ENCODE measurements at places on chromosomes 6 and 20.

DNA sequence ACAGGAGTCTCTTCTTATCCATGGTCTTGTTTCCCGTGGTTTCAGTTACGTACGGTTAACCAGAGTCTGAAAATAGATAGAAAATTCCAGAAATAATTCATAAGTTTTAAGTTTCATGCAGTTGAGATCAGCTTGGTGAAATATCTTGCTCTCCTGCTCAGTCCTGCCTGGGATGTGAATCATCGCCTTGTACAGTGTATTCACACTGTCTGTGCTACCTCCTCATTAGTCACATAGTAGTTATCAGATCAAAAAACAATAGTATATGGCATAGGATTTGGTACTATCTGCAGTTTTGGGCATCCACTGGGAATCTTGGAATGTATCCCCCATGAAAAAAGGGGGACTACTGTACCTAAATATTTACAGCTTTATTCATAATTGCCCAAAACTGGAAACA, 22.7 kb upstream of the MOCS1 start:
- no peak for DNase-seq

DNA sequence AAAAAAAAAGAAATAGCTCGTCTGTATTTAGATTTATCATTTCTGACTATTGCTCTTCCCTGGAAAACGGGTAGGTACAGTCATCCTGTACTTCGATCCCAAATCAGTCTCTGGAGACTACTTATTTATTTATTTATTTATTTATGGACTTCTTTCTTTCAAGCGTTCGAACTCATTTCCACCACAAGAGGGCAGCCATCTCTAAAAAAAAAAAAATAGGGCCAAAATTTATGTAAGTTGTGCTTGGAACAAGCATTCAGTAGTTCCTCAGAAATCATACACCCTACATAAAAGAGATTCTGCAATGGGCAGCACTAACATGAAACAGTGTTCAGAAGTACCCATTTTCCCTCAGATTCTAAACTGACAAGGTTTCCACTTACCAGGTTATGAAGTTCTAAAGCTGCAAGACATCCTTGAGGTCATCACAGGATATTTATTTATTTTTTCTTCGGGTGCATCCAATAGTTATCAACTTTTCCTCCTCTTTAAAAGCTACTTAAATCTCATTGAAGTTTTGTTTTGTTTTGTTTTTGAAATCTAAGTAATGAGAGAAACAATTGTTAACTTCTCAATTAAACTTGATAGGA, 1.9 kb upstream of the BMP2 start:
- no peak for DNase-seq

GRCh38 chr6:43405354-43405753, 22.0 kb upstream of the ABCC10 start:
- DNase-seq, result no peak

- no peak for DNase-seq
Observed at GRCh38 chr6:44115866-44116265, 11.4 kb downstream of the MRPL14 start.

GRCh38 chr6:169140986-169141495, 112.6 kb downstream of the THBS2 start:
- no peak for DNase-seq

DNA sequence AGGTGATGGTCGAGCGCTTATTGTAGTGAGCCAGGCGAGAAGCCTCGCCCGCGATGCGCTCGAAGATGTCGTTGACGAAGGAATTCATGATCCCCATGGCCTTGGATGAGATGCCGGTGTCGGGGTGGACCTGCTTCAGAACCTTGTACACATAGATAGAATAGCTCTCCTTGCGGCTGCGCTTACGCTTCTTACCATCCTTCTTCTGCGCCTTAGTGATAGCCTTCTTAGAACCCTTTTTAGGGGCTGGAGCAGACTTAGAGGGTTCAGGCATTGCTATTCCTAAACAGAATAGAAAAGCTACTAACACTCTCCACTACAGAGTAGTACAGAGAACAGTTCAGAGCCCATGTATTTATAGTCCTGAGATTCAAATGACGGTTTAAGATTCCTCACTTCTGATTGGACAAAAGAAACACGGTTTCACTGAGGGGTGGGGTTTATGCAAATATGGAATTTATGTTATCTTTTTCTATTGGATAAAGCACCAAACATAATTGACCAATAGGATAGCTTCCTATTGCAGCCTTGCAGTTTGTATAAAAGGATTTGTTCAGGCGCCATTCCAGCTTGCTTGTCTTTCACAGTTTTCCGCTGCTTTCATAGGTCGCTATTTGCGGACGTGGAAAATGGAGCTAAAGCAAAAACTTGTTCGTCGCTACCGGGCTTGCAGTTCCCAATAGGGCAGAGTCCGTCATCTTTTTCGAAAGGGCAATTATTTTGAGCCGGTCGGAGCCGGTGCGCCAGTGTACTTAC, 43.7 kb upstream of the HFE start:
- DNase-seq, result no peak

DNA sequence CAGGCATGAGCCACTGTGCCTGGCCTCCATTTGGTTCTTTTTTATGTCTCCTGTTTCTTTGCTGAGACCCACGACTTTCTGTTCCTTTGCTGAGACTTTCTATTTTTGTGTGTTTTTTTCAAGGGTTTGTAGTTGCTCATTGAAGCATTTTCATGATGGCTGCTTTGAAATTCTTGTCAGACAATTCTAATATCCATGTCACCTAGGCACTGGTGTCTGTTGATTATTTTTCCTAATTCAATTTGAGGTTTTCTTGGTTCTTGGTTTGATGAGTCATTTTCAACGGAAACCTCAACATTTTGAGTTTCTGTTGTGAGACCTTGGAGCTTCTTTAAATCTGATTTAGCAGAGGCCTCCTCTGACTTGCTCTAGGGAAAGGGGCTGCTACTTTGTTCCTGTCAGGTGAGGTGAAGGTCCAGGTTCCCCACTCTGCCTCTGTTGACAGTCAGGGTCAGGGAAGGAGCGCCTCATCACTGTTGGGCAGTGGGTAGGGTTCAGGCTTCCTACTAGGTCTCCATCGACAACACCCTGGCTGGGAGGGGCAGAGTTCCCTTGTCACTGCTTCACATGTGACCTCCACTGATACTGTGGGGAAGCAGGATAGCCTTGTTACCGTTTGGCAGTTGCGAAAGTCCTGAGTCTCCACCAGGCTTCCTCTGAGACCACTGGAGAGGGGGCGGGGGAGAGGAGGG, 67.2 kb upstream of the RNF24 start:
- no peak for DNase-seq

DNA sequence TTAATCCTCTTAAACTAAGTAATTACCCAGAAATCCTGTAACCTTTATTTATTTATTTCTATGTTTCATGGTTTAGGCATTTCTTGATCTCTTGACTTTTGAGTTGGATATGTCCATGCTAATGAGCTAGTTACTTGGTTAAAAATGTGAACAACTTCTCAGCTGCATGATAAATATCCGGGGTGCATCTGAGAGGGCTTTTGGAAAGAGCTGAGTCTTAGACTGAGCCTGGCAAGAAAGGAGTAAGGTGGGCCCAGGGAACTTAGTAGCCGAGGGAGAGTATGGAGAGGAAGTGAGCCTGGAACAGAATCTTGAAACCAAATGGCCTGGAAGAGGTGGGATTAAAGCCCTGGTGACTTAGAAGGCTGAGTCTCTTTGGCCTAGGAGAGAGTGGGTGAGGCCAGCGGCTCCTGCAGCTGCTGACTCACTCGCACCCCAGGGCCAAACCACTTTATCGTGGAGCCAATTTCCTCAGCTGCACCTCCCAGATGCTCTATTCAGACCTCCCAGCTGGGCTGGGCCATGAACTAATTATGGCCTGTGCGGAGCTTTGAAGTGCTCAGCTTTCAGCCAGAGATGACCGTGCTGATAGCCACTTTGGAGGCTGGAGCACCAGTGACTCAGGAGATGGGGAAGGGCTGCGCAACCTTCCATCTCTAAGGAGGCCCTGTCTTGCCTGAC, 19.1 kb downstream of the TGM3 start:
- DNase-seq, result no peak

All from stimulated activated CD8-positive, alpha-beta memory T cell treated with anti-CD3 and anti-CD28 coated beads, Interleukin-4, amount 100 ng/mL, for 1 hour (primary cell).